Globus pallidus (tissue), 1 donor: ENCODE measurements at places on chromosomes 11 and 22.

DNA sequence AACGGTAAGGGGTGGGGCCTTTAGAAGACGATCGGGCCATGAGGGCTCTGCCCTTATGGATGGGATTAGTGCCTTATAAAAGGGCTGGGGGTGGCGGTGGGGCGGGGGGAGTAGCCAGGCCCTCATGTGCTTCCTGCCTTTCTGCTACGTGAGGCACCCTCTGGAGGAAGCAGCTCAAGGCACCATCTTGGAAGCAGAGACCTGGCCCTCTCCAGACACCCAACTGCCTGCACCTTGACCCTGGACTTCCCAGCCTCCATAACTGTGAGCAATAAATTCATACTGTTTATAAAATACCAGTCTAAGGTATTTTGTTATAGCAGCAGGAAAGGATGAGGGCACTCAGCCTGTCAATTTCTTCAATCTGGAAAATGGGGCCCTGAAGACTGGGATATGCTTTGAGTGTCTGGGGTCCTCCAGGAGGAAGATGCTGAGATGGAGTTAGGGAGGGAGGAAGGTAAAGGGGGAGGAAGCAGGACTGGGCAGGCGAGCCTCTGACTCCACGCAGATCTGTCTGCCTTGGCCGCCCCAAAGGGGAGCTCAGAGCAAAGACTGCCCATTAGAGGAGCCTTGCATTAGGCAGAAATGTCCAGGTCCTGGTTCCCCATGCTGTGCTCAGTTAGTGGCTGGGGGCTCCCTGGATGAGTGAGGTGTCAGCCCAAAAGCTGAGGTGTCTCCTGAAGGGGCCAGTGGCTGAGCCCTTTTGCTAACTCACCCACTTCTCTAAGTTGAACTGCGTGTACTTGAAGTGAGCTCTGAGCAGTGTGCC lies 5.3 kb downstream of the CABP2 start:
- DNase-seq = no peak

DNA sequence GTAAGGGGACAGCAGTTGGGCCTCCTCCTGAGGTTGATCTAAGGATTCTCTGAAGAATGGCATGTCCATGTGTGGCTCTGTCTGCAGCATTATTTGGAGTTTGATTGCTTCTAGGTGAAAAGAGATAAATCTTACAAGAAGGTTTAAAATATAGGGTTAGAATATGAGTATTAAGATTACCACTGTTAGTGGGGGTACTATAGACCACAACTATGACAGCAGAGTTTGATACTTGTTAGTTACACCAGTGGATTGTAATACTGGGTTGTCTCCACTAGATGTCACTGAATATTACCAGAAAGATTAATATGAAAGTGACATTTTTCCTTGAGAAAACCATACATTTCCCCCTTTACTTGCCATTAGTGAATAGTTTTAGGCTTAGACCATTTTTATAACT lies 47.9 kb downstream of the ZNF280B start:
- no peak for DNase-seq

- no peak for DNase-seq
Measured at GRCh38 chr11:112785149-112785548, 176.1 kb upstream of the NCAM1 start.

DNA sequence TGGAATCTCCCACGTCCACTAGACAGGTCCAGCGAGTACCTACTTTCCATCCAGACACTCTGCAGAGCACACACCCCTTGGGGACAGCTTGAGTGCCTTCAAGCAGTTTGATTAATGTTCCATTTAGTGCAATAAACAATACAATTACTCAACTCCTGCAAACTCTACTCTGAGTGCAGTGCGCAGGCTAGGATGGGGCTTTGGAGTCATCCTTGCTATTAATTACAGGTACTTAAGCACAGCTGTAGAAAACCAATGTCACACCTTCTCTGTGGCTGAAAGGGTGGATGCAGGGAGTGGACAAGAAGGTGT lies 82.6 kb downstream of the MN1 start:
- no peak for DNase-seq

DNA sequence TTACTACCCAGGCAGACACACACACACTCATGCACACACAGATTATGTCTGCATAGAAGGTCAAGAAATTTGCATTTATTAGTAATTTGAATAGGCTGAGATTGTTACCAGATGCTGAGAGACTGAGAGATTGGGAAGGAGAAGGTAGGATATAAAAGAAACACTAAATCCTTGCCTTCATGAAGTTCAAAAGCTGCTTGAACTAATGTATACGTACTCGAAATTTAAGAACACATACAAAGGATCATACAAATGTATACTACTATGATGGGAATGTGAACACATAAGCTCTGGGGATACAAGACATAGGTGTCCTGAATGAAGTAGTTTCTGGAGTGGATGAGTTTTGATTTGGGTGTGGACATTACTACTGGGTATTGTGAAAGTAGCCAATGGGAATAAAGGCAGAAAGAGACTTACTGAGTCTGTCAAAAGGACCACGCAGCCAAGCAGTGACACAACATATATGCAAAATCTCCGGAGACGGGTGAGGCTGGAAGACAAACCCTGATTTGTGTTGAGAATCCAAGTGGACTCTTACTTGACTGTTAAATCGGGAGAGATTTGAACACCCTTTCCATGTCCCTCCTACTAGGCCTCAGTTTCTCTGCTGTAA lies 7.3 kb upstream of the PKNOX2 start:
- DNase-seq = no peak

GRCh38 chr22:17083811-17084441 lies 874 bp upstream of the IL17RA start:
- no peak for DNase-seq

DNA sequence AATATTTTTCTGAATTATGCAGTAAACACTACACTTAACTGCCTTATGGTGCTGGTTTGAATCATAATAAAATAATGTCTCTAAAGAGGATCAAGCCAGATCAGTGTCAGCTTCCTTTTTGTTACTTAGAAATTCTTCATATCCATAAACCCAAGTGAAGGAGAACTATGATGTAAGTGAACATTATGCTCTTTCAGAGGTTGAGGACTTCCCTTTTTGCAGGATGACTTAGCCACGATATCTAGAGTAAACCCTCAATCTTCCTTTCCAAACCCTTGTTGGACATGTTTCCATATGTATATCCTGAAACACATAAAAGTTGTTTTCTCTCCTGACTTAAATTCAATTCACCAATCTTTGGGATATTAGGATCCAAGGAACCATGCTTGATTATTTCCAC lies 19.1 kb downstream of the OR8D1 start:
- DNase-seq = no peak

DNA sequence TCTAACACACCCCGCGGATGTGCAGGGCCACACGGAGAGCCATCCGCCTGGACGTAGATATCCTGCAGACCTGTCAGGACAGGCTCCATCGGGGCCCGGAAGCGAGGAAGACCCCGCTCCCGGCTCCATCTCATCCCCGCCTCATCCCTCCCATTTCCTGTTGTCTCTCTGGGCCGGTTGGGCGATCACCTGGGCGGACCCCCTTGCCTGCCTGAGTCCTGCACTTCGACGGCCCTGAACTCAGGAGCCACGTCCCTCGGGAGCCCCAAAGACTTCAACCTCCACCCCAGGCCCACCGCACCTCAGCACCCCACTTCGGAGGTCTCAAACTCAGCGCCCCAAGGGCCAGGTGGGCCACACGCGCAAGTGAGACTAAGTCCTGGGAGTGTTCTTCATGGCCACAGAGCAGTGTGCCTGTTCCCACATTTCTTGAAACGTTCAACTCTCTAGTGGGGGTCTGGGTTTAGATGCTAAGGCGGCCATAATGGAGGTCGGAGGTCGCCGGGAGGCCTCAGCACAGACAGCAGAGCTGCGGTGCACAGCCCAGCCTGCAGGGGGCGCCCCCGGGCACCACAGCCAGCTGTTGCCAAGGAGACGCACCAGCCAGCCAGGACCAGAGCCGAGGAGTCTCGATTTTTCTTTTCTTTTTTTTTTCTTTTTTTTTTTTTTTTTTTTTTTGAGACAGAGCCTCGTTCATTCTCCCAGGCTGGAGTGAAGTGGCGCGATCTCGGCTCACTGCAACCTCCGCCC lies 26.0 kb upstream of the FADD start:
- no peak for DNase-seq

- no peak for DNase-seq
Measured at GRCh38 chr11:70313945-70314344, 43.5 kb downstream of the PPFIA1 start.

- no peak for DNase-seq
Measured at GRCh38 chr11:21888814-21889213, 304.1 kb upstream of the ANO5 start.

GRCh38 chr11:82639251-82639650 lies 94.4 kb downstream of the FAM181B start:
- no peak for DNase-seq

DNA sequence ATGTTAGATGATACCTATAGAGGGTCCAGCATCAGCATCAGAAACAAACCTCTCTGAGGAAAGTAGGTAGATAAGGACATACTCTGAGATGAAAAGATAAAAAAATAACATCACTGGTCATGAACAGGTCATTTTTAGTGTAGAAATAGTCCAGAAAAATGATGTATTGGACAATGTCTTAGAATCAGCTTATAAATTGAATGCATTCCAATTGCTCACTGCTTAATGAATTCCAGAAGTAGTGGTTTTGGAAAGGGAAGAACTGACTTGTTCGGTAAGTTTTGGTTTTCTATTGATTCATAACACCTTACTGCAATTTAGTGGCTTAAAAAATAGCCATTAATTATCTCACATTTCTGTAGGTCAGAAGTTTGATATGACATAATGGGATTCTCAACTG lies 929.5 kb upstream of the CCDC90B start:
- no peak for DNase-seq

GRCh38 chr11:124839972-124840621 lies 25.1 kb upstream of the ROBO3 start:
- DNase-seq = no peak

DNA sequence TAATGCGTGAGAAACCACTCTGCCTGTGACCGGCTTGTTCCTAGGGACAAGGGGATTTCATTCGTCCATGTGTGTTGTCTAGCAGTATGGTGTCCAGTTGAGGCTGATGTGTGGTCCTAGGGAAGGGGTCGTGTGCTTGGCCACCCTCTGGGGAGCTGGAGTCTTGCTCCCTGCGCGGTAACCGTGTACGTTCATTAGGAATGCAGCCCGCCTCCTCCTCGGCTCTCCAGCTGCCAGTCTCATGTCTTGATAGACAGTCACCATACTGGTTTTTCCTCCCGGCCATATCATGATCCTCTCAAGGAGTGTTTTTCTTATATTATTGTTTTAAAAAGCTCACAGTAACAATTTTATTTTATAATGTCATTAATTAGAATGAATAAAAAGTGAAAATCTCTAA lies 5.9 kb downstream of the CTTN start:
- no peak for DNase-seq

GRCh38 chr11:114472661-114473060 lies 33.4 kb downstream of the REXO2 start:
- DNase-seq = no peak
